ENCODE measurements at places on chromosomes 16 and 17. TPM values are rescaled to one million over a fixed set of nuclear protein-coding genes. Genes with fewer than 3 reads are reported as not detected.
A peak's percentile ranks its signal among the peaks of the same experiment; 100 is the strongest.

GRCh38 chr16:67883872-67884261 is 818 bp upstream of the NRN1L start:
- no peaks in the 10 kb centered on the region for H3K4me1 ChIP-seq
- peaks cover 58% of the 10 kb centered on the region for H3K36me3 ChIP-seq
- no peak overlapping the region for H3K4me3 ChIP-seq
- H3K27me3 ChIP-seq, result no peaks in the 10 kb centered on the region
- no peak overlapping the region for H3K27ac ChIP-seq
- DNase-seq, result peak; percentile 69

DNA sequence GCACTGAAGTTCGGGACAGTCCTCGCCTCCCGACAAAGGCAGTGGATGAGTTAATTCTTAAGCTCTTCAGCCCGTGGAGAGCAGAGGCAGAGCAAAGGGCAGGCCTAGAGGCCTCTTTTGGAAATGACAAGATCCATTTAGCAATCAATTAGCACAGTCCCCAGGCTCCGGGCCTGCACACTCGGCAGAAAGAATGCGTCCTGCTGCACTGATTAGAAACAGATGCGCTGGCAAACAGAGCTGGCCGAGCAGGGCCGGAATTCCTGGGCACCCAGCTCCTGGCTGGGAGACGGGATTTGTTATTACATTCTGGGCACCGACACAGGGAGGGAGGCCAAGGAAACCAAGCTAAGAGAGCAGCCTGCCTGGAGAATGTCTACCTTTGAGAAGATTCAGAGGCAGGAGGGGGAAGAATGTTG is 162.9 kb downstream of the COPRS start:
- H3K36me3 ChIP-seq, result no peaks in the 10 kb centered on the region
- H3K27ac ChIP-seq, result no peak overlapping the region
- H3K27me3 ChIP-seq, result no peaks in the 10 kb centered on the region
- H3K4me1 ChIP-seq, result no peaks in the 10 kb centered on the region

DNA sequence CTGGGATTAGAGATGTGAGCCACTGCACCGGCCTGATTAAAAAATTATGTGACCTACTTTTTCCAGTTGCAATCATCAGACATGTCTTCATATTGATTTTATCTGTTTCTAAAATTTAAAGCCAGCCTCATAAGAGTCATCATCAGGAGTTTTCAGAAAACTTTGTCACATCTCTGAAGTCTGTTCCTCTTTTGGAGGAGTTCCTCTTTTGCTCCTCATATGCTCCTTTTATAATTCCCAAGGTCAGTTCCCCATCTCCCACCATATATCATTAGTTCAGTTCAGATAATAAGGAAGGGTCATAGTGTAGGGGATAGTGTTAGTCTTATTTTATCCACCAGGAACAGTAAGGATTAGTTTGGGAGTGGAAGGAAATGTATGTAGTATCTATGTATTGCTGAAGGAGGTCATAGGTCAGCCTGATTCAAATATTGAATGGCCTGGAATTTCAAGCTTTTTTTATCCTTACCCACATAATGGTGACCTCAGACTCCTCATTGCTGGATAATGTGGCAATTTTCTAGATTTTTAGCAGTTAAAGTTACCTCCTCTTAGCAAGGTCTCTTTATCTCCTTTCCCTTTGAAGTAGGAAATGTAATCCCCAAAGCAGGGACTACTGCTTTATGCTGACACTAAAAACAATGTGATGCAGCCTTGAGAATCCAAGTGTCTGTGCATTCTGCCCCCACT is 13.8 kb upstream of the DUSP14 start:
- H3K27ac ChIP-seq, result no peak overlapping the region
- no peaks in the 10 kb centered on the region for H3K4me1 ChIP-seq
- peaks cover 49% of the 10 kb centered on the region for H3K36me3 ChIP-seq
- H3K4me3 ChIP-seq, result no peak overlapping the region
- H3K27me3 ChIP-seq, result no peaks in the 10 kb centered on the region

DNA sequence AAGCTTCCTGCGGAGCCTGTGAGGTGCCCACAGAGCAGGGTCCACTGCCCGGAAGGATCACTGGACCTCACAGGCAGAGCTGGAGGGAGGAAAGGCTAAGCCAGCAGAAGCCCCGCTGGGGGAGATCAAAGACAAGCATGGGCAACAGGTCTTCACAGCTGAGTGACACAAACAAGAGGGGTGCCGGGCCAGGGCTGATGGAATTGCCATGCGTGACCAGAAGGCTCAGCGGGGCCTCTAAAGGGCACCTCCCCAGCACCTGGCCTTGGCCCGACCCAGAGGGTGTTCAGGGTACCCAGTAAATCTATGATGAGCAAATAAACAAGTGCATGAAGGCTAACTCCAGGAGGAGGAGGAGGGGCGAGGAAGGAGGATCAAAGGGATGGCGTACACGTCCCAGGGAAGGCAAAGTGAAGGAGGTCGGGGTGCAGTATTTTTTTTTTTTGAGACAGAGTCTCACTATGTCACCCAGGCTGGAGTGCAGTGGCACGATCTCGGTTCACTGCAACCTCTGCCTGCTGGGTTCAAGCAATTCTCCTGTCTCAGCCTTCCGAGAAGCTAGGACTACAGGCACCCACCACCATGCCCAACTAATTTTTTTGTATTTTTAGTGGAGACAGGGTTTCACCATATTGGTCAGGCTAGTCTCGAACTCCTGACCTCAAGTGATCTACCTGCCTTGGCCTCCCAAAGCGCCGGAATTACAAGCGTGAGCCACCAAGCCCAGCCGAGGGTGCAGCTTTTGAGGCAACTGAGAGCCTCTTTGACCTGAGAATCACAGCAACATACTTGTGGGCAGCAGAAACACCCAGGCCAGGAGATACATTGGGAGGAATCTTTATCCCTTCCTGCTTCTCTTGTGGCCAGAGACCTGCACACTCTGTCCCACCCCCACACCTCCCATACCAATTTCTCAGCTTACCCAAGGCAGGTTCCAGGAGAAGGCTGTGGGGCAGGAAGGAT is 16.1 kb upstream of the EXOC7 start:
- no peak for DNase-seq
- peaks cover 10% of the 10 kb centered on the region for H3K4me1 ChIP-seq
- H3K36me3 ChIP-seq, result no peaks in the 10 kb centered on the region
- H3K4me3 ChIP-seq, result no peak overlapping the region
- no peak overlapping the region for H3K27ac ChIP-seq
- H3K27me3 ChIP-seq, result no peaks in the 10 kb centered on the region

GRCh38 chr16:83060-83603 is 5.1 kb downstream of the MPG start:
- DNase-seq, result no peak
- no peak overlapping the region for H3K4me3 ChIP-seq
- H3K36me3 ChIP-seq, result peaks cover 5% of the 10 kb centered on the region
- no peak overlapping the region for H3K27ac ChIP-seq
- H3K4me1 ChIP-seq, result peaks cover 29% of the 10 kb centered on the region
- H3K27me3 ChIP-seq, result no peaks in the 10 kb centered on the region

DNA sequence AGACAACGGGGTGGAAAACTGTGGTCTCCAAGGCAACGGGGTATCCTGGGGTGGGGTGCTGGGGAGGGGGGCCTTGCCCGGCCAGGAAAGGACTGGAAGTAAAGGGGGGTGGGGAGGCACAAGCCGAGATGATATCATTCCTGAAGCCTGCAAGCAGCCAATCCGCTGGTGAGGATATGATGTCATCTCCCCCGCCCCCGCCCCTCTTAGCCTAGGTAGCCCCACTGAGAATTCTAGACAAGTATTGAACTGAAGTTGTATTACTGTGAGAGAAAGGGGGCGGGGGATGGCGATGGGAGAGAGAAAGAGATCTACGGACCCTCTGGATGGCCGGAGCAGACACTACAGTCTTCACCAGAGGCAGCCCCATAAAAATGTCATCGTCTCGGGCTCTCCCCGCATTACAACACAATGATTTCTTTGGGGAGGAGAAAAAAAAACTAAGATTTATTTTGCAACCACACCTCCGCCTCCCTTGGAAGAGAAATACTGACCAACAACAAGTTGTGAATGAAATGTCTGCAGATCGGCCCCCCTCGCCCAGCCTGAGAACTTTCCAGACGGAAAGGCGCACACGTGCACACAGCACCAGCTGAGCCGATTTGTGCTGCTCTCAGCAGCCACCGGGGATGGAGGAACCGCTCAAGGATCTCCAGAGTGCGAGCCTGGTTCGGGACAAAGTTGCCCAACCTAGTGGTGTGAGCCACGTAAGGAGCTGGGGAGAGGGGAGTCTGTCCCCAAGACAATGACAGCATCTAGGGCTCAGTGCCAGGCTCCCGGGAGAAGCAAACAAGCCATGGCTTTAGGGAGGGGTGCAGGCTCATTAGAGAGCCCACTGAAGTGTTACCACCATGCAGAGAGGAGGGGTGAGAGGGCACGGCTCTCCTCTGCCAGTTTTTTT is 222.1 kb downstream of the SOX9 start:
- no peaks in the 10 kb centered on the region for H3K36me3 ChIP-seq
- no peak overlapping the region for H3K27ac ChIP-seq
- no peaks in the 10 kb centered on the region for H3K4me1 ChIP-seq
- no peaks in the 10 kb centered on the region for H3K27me3 ChIP-seq
- no peak for DNase-seq
- H3K4me3 ChIP-seq, result no peak overlapping the region

DNA sequence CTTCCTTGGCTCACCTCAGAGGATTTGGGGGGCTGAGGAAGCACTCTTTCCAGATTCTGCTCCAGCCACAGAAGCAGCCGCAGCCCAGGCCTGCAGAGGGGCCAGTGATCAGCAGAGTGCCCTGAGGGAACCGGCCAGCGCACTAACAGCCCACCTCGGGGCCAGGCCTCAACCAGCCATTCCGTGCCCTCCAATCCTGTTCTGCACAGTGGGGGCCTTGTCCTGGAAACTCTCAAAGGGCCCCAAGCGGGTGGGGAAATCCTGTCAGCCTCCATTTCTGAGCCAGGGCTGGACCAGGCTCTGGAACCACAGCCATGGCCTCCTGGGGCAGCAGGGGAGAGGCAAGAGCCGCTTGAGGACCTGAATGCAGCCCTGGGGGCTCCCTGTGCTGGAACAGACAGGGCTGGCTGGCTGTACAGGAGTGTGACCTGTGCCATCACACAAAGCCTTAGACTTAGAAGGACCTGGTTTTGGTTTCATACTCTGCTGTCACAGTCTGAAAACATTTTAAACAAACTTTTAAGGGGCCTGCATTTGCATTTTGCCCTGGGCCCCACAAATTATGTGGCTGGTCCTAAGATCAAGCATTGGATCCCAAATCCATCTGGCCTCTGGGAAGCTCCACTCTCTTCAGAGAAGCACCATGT is 10.0 kb downstream of the CNGB1 start:
- no peak overlapping the region for H3K4me3 ChIP-seq
- no peaks in the 10 kb centered on the region for H3K27me3 ChIP-seq
- no peak for DNase-seq
- H3K4me1 ChIP-seq, result no peaks in the 10 kb centered on the region
- no peaks in the 10 kb centered on the region for H3K36me3 ChIP-seq
- no peak overlapping the region for H3K27ac ChIP-seq

DNA sequence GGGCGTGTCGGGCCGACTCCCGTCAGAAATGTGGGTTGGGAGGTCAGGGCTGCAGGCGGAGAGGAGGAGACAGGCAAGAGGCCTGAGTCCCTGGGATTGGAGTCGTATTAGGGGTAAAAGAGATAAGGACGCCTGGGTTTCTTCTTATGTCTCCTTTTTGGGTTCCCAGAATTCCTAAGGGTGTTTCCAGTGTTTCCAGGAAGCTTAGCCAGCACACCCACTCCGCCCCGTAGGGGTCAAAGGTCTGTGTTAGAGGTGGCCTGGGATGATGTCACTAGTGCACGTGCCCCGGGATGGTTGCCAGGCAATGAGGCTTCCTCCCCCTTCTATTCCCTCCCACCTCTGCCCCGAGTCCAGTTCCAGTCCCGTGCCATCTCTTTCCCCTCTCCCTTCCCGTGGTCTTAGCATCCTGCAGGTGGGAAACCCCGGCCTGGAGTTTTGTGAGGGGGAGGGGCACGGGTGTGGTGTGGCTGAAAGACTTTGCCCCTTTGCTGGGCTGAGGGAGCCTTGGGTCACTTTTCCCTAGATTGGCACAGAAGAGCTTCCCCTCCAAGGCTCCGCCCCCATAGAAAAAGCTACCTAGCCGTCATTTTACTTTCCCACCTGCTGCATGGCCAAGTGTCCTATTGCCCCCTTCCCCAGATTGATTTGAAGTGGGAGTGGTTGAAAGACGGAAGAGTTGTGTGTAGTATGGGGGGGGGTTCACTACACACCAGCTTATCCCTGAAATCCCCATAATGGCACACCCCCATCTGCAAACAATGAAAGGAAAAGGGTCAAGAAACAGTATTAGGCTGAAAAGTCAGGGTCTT is 2.8 kb downstream of the KDM6B start:
- H3K36me3 ChIP-seq, result no peaks in the 10 kb centered on the region
- H3K27me3 ChIP-seq, result no peaks in the 10 kb centered on the region
- peak; percentile 53 for DNase-seq
- H3K4me3 ChIP-seq, result peak overlapping the region; percentile 61

DNA sequence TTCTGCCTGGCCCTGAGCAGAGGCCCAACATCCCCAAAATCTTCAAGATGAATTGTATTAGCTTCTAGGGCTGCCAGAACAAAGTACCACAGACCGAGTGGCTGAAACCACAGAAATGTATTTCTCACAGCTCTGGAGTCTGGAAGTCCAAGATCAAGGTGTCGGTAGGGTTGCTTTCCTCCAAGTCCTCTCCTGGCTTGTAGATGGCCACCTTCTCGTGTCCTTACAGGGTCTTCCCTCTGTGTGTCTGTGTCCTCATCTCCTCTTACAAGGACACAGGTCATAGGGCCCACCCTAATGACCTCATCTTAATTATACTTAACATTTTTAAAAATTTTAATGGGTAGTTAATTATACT is 215.7 kb downstream of the NTN1 start:
- H3K4me1 ChIP-seq, result peaks cover 13% of the 10 kb centered on the region
- no peaks in the 10 kb centered on the region for H3K27me3 ChIP-seq
- no peaks in the 10 kb centered on the region for H3K36me3 ChIP-seq

DNA sequence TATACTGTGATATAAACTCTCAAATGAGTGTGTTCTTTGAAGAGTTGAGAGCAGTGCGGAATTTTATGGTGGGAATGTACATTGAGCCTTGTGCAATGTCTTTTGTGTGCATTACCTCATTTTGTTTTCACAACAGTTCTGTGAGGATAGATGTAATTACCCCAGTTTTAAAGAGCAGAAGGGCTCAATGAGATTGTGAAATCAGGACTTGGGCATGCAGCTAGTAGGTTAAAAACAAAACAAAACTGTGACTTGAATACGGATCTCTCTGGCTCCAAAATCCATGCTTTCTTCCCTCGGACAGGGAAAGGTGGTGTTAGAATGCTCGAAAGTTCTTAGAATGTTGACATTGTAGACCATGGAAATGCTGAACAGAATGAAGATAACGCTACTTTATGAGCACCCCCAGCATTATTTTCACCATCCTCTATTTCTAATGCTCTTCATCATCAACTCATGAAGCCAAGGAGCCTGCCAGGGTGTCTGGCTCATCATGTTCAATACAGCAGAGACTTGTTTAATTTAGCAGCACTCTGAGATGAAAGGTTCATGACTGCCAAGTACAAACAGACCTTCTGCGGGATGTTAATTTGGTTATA is 17.1 kb downstream of the MRTFB start:
- no peaks in the 10 kb centered on the region for H3K36me3 ChIP-seq
- H3K27me3 ChIP-seq, result no peaks in the 10 kb centered on the region
- H3K4me3 ChIP-seq, result no peak overlapping the region

- H3K36me3 ChIP-seq, result no peaks in the 10 kb centered on the region
- H3K27me3 ChIP-seq, result no peaks in the 10 kb centered on the region
- no peak for DNase-seq
Measured at GRCh38 chr16:12176051-12176450, 199.5 kb downstream of the SNX29 start.

The ALOX15B gene
- total RNA-seq, result not detected

The SECTM1 gene
- 6.1 TPM for total RNA-seq

The ABCC12 gene
- not detected for total RNA-seq

All from CD4-positive, alpha-beta memory T cell (primary cell).